ENCODE measurements at places on chromosomes 7 and 10.

DNA sequence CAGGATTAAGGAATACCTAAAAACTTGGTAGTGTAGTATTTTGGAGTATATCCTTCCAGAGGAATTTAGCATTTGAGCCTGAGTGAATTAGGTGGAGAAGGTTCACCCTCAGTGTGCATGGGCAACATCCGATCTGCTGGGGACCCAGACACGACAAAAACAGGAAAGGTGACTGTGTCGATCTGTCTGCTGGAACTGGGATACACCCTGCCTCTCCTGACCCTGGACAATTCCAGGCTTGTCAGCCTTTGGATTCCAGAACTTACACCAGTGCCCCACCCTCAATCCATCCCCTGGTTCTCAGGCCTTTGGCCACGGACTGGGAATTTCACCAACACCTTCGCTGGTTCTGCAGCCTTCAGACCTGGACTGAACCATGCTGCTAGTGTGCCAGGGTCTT is 41.9 kb downstream of the PTPRE start:
- no peak for DNase-seq

DNA sequence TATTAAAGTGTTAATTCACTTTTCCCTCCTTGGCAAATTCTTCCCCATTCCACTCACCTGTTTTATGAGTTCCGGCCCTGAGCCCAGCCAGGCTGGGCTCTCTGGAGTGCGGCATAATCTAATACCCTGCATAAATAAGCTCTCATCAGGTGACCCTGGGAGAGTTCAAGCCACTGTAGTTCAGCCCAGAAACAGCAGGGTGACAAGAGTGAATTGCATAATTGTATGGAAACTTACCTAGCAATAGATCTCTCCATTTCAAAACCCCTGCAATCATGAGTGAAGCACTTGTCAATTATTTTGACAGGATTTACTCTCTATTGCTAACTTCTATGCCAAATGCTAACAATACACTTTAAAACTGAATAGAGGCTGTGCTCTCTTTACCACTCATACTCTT is 94.7 kb downstream of the OSBPL3 start:
- DNase-seq = peak; percentile 68

- no peak for DNase-seq
These were observed 74.9 kb downstream of the CLIP2 start for GRCh38 chr7:74364061-74364460.

GRCh38 chr7:68304536-68304935 is 1293.7 kb upstream of the AUTS2 start:
- DNase-seq = no peak

DNA sequence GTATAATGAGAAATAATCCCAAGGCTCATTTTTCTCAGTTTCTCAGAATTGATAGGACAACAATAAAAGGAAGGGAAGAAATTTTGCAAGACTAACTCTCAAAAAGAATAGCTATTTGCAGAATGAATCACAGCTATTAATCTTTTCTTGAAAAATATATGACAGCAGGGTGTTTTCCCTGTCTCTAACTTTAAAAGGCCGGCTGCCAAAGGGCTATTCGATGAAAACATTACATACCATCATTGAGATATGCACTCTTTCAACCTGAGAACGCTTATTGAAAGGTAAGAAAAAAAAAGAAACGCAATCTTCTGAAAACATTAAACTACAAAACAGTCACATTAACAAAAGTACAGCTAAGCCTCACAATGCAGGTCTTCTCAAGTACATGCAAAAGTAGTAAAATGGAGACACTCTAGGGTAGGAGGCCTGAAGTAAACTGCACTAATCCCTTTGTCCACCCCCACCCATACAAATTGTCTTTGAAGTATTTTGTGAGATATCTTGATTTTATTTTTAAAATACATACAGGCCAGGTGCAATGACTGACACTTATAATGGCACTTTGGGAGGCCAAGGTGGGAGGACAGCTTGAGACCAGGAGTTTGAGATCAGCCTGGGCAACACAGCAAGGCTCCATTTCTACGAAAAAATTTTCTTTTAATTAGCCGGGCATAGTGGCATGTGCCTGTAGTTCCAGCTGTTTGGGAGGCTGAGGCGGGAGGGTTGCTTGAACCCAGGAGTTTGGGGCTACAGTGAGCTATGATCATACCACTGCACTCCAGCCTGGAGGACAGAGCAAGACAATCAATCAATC is 83.0 kb downstream of the PARD3 start:
- DNase-seq = no peak

Data from NCI-H2227 treated with DMSO at 0.1 percent for 48 hours (cell line).